ENCODE measurements at places on chromosomes 11 and 22.

GRCh38 chr11:615504-616319 is at the start of gene IRF7:
Gene IRF7 (minus strand): TSS chr11:615950. CDS start chr11:615364, 586 bp downstream.
- peak; percentile 88 for DNase-seq

DNA sequence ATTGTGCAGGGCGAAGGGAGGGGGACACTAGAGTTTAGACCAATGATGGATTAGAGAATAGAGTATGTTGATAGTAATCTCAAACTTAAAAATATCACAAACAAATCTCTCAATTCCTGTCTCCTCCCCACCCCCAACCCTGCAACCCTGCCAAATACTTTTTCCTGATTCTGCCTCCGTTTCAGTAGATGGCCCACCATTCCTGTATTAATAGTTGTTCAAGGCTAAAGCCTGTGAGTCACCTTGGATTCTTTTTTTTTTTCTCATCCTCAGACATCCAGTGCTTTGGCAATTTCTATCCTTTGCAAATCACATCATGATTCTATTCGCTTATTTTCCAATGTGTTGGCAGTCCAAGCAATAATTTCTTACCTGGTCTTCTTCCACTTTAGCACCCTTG is 207.9 kb downstream of the DYNC2H1 start:
- DNase-seq, result no peak

GRCh38 chr11:87438416-87438815 is 400.7 kb downstream of the TMEM135 start:
- no peak for DNase-seq

DNA sequence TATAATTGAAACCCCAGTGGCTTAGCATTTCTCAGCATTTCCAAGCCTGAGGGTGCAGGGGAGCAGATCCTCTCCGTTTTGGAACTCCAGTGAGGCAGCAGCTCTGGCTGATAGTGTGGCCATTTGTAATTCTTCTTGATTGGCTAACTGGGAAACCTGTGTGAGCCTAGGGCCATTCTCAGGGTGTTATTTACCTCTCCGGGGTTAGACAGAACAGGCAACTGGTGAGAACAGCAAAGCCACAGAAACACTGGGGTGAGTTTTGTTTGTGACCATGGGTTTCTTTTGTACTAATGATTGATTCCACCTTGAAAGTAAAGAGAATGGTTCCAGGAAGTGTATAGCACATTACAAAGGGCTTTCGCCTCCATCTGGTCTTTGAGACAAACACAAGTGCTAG is 2.4 kb upstream of the OR4X2 start:
- DNase-seq, result no peak

DNA sequence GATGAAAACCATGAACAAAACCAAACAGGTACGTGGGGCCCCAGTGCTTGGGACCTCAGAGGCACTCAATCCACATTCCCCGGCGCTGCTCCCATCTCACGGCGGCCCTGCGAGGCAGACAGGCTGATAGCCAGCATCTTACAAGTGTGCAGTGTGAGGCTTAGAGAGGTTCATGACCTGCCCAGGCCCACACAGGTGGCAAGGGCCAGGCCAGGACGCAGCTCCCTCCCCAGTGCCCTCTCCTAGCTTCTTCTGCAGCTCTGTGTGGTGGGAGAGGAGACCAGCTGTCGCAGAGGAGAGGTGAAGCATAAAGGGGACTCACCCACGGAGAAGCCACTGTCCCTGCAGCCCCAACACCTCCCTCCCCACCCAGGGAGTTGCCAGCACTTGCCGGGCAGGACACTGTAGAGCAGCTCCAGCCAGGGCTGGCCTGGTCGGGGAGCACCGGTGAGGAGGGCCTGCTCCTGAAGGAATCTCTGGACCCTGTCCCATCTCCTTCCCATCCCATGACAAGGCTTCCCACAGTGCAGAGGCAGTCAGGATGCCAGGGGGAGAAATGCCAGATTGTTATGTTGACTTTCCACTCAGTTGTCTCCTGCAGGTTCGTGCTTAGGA is 92.4 kb upstream of the TMEM45B start:
- DNase-seq, result no peak

GRCh38 chr11:61834278-61835048 is 6.4 kb downstream of the FADS2 start:
- DNase-seq, result peak; percentile 66

DNA sequence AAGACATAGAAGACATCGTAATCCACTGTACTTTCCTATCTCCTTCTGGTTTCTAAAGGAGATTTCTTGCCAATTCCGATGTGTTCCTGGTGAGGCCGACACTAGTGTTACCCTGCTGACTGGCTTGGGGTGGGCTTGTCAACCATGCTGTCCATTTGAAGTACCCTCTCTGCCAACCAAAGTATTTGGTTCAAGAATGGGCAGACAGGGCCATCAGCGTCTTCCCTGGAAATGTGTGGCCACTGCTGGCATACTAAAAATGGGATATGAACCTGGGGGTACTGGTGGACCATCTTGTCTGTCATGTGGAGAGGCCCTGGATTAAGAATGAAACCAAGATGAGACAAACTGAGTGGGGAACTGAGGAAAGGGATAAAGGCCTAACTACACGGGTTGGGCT is 1.8 kb upstream of the VSTM5 start:
- DNase-seq, result no peak

DNA sequence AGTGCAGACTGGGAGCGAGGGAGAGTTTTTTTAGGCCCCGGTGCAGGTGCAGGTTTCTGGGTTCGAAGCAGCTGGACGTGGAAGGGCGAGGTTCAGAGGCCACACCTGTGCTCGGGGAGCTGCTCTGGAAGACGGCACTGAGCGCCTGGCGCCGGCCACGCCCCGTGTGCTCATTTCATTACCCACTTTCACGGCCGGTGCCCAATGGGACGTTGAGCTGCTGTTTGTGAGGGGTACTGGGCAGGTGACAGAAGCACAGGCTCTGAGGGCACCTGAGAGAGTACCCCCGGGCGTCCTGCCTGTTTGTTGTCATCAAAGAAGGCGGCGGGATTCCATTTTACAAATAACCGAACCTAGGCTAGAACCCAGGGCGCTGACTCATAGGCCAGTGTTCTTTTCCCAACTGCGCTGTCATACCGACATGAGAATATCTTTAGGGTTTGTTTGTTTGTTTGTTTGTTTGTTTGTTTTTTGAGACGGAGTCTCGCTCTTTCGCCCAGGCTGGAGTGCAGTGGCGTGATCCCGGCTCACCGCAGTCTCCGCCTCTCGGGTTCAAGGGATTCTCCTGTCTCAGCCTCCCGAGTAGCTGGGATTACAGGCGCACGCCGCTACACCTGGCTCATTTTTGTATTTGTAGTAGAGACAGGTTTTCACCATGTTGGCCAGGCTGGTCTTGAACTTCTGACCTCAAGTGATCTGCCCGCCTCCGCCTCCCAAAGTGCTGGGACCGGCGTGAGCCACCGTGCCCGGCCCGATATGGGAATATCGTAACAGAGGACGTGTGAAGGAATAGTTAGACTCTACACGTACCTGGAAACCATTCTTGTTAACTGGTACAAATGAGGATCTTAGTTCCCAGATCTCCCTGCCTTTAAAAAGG is 16.6 kb upstream of the SPTBN2 start:
- peak; percentile 44 for DNase-seq

DNA sequence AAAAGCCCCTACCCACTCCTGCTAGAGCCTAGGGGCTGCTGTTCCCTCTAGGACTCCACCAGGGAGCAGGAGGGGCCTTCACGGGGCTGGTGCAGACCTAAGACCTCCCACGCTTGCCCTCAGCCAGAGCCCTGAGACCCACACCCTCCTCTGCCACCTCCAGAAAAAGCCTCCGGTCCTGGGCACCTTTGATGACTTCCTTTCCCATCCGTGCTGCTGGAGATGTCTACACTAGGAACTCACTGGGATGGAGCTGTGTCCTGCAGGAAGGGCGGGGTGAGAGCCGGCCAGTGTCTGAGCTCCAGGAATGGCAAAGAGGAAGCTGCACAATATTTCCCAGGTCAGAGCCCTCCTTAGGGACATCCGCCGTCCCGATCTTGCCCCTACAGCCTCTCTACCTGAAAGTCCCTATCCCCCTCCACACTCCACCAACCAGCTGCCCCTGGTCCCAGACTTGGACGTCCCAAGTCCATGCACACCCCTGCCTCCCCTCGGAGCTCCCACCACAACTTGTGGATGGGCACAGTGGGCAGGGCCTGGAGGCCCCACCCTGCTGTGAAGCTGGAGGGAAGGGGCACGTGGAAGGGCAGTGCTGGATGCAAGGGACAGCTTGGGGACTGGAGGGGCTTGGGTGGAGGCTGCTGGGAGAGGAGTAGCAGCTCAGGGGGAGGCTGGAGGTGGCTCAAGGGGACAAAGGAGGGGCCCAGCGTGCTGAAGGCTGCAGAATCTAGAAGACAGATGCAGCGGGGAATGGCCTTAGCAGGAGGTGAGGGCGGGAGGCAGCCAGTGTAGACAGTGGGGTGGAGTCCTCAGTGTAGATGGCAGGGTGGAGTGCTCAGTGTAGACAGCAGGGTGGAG is 13.5 kb upstream of the LRP5 start:
- DNase-seq, result no peak

DNA sequence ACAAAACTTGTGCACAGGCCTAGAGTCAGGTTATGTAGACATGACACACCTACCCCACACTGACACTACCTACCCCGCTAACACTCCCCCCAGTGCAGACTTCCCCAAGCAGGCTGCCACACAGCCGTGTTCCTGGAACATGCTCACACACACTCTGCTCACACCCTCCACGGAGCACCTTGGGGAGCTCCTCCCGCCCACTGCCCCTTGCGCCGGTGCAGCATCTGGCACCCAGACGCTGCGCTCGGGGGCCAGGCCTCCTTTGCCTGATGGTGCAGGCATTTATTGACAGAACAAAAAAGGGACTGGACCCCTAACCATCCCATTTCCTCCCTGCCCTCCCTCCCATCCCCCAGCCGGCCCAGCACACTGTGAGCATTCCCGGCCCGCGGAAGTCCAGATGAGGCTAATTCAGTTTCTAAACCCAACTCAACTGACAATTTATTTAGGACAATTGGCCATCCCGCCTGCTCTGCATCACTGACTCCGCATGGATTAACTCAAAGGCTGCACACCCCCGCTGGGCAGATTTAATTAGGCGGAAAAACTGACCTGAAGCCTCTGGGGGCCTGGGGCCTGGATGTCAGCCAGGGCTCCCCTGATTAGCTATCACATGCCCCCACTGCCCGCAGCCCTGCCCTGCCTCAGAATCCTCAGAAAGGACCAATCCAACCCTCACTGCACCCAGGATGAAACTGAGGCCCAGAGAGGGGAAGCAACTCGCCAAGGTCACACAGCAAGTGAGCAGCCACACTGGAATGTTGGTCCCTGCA is 30.1 kb downstream of the KCNC1 start:
- no peak for DNase-seq

DNA sequence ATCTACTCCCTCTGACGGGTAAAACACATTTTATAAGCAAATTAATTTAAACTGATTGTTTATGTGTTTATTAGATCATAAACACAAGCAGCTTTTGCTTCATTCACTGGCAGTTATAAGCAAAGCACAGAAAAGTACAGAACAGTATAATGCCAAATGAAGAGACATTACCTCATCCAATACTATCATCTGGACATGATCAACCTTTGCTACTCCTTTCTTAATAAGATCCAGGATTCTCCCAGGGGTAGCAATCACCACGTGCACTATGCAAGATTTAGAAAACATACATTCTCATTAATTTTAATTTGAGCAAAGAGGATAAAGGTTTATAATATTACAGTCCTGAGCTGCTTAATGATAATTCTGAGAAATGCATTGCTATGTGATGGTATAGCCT is 27.9 kb downstream of the DDX6 start:
- DNase-seq, result no peak

GRCh38 chr22:45490836-45491235 is 11.8 kb upstream of the FBLN1 start:
- DNase-seq, result no peak

GRCh38 chr11:28621753-28622152 is 513.6 kb downstream of the METTL15 start:
- DNase-seq, result no peak

- no peak for DNase-seq
Measured at GRCh38 chr11:93059117-93059957, 89.9 kb downstream of the MTNR1B start.

DNA sequence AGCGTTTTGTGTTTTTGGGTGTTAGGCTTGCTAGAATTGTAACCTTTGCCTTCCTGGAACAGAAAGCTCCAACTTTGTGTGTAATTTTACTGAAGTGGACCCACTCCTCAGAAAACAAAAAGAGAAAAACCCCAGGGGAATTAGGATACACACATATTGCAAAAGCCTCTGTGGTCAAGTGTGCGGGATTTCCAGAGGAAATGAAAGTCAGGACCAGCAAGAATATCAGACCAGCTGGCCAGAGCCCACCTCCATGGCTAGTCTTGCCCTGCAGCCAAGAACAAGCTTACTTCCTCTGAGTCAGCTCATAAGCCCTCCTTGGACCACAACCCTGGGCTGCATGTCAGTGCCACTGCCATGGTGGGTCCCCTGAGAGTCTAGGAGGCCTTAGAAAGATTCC is 37.0 kb upstream of the FTH1 start:
- peak; percentile 8 for DNase-seq

- no peak for DNase-seq
Measured at GRCh38 chr22:46482056-46482675, 55.3 kb downstream of the CELSR1 start.

DNA sequence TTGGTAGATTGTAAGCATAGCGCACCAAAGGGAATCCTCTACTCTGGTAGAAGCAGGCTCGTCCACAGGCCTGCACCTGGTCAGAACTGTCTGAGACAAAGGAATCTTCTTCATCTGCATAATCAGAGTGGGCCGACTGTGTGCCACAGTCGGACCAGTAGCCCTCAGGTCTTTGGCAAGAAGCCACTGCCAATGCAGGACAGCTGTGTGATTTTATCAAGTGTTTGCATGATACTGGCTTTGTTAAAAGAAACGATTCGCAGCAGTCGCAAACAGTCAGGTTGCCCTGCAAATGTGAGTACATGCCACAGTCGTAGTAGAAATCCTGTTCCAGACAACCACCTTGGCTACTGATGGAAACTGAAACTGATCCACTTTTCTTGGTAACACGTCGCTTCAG is 4.9 kb upstream of the CCDC34 start:
- no peak for DNase-seq

DNA sequence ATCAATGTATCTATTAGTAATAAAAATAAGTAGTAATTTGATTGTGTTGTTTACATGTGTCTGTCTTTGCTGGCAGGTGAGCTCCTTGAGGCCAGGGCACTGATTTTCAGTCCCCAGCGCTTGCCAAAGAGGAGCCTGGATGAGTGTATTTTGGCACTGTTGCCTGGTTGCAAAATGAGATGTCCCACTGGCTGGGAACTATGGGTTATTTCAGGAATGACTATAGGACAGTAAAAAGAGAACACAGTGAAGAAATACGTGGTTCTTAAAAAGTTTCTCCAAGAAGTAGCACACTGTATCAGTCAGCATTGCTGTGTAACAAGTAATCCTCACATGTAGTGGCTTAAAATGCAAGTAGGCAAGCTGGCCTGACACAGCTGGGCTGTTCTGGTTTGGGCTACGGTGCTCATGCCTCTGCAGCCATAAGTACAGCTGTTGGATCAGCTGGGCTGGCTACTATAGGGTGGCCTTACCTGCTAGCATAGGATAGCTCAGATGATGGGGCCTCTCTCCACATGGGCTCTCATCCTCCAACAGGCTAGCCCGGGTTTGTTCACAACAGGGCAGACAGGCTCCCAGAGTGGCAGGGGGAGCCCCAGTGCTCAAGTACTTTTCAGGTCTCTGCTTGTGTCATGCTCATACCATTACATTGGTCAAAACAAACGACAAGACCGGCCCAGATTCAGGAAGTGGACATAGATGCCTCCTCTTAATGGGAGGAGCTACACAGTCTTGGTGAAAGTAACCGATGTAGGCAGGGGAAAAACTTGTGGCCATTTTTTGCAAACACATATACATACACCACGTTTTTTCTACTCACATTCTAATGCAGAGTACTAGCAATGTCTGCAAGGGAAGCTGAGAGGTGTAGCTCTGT is 399.1 kb downstream of the LARGE1 start:
- DNase-seq, result no peak
